Gastroesophageal sphincter (tissue), 4 donors: ENCODE measurements at places on chromosomes 16 and 17.

- no peaks in the 10 kb centered on the region for H3K4me1 ChIP-seq
- H3K27ac ChIP-seq: no peak overlapping the region
- H3K27me3 ChIP-seq: no peaks in the 10 kb centered on the region
- no peak for ATAC-seq
- no peak overlapping the region for H3K4me3 ChIP-seq
These were observed 25.9 kb upstream of the NKD1 start for GRCh38 chr16:50522324-50522723.

DNA sequence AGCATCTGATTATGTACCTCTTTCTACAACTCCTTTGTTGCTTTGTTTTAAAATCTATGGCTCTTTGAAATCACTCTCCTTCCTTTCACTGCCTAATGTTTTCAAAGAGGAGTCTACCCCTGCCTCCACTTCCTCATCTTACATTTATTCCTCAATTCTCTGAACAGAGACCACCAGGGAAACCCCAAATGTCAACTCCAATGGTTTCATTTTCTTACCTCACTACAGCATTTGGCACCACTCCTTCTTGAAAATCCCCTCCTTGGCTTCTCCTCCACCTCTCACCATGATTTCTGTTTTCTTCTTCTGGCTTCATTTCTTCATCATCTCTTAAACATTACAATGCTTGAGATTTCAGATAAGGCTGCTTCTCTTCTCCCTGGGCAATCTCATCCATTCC is 2.4 kb upstream of the PIK3R5 start:
- no peak for ATAC-seq
- no peak overlapping the region for H3K27ac ChIP-seq
- H3K27me3 ChIP-seq: peaks cover 54% of the 10 kb centered on the region
- no peaks in the 10 kb centered on the region for H3K4me1 ChIP-seq

DNA sequence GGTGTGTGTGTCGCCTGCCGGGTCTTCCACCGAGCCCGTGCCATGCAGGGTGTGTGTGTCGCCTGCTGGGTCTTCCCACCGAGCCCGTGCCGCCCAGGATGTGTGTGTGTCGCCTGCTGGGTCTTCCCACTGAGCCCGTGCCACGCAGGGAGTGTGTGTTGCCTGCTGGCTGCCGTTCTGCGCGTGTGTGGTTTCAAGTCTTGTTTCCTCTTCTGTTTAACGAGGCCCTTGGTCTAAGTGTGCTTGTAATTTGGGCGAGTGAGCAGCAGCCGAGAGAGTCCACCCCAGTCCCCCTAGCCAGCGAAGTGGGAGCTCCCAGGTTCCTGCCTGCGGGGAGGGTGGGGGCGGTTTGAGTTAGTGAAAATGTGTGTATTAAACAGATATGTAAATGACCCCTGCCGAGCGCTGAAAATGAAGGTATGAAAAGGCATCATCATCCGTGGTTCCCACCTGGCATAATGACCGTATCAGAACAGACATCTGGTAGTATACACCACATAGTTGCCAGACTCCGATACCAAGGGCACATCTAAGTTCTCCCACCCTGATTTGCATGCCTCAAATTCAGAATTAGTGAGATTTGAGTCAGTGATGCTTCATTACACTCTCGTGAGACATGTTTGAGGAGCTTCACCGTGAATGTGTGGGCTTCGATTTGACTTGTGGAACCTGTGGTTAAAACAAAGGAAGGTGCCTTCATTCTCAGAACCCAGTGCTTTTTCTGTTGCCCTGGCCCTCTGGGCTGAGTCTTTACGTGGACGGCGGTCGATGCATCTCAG is 114.5 kb upstream of the CHMP6 start:
- no peaks in the 10 kb centered on the region for H3K27me3 ChIP-seq
- H3K36me3 ChIP-seq: no peaks in the 10 kb centered on the region
- H3K27ac ChIP-seq: no peak overlapping the region
- no peak for ATAC-seq
- no peaks in the 10 kb centered on the region for H3K4me1 ChIP-seq

DNA sequence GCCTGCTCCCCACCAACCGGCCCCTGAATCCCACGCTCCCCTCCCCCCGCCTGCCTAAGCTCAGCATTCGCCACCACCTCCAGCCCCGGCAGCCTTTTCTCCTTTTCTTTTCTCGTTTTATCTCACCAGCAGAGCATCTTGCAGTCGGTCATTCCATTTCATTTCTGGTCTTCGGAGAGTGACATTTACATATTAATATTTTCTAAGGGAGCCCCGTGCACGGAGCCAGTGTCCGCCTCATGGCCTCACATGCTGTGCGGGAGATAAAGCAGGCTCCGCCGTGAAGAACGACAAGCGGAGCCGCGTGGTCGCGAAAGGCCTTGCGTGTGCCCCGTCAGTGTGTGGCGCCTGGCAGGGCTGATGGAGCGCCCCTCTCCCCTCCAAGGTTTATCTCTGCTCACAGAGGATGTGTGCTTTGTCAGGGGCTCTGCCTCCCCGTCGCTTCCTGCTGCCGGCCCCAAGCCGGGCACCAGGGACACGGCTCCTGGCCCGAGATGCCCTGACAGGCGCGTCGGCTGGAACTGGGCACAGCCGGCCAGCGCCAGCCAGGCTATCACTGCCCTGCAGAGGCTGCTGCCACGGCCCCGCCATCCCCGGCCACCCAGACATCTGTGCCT is 95.5 kb upstream of the GSE1 start:
- ATAC-seq: no peak
- H3K27me3 ChIP-seq: no peaks in the 10 kb centered on the region
- no peak overlapping the region for H3K27ac ChIP-seq
- H3K4me1 ChIP-seq: peaks cover 40% of the 10 kb centered on the region
- no peaks in the 10 kb centered on the region for H3K36me3 ChIP-seq
- H3K4me3 ChIP-seq: no peak overlapping the region

GRCh38 chr16:31268891-31269290 is 9.1 kb downstream of the ITGAM start:
- H3K4me1 ChIP-seq: no peaks in the 10 kb centered on the region
- ATAC-seq: no peak
- peaks cover 55% of the 10 kb centered on the region for H3K27me3 ChIP-seq
- H3K4me3 ChIP-seq: no peak overlapping the region
